H1 (cell line): ENCODE measurements at places on chromosomes 2 and 18. TPM values are rescaled to one million over a fixed set of nuclear protein-coding genes. Genes with fewer than 3 reads are reported as not detected.

Gene IL1RL2
- total RNA-seq: not detected in 2 replicates

DNA sequence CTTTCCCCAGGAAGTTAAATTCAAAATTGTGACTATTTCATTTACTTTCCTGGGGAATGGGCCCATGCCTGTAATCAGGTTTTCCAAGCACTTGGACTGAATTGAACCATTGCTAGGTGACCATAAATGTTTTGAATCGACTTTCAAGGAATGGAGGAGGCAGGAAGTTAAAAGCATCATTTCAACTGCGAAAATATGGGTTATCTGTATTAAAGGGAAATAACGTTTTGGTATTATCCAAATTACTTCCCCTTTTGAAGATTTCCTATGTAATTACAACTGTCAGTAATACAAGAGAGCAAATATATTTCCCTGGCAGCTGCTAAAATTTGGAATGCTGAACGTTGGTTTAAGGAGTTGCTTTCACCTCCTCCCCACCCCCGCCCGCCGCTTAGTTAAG lies 19.0 kb downstream of the PNO1 start:
- no peak for DNase-seq

GRCh38 chr2:231927566-231927890 lies 1.3 kb upstream of the NPPC start:
- DNase-seq: peak; percentile 59

DNA sequence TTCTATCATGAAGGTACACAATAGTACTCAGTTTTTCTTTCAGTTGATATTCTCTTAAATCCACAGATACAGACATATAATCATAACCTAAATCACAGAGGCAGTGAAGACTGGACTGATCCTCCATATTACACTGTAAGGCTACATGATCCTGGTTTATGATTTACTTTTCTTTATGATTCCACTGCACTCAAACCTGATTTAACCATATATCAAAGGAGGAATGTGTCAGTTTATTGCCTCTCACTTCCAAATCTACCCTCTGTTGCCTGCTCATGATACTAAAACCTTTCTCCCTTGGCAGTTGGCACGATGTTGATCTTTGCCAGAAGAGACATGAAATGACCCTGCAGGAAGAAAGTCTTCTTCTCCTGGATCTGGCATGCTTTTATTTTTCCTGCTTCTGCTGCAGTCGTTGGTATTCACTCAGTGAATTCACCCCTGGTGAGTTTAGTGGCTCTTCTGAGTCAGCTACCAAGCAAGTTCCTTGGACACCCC lies 426.4 kb downstream of the MBD2 start:
- no peak for DNase-seq

Gene GAD1
- total RNA-seq: 0.34 and 0.65 TPM in 2 replicates

Gene SGPP2
- not detected in 2 replicates for total RNA-seq

Gene TTN
- 6.9 and 9.7 TPM in 2 replicates for total RNA-seq

GRCh38 chr2:21819454-21819853 lies 695.7 kb downstream of the TDRD15 start:
- no peak for DNase-seq

Gene ARHGAP15
- not detected in 2 replicates for total RNA-seq

GRCh38 chr2:139773720-139774277 lies 993.6 kb upstream of the NXPH2 start:
- no peak for DNase-seq

DNA sequence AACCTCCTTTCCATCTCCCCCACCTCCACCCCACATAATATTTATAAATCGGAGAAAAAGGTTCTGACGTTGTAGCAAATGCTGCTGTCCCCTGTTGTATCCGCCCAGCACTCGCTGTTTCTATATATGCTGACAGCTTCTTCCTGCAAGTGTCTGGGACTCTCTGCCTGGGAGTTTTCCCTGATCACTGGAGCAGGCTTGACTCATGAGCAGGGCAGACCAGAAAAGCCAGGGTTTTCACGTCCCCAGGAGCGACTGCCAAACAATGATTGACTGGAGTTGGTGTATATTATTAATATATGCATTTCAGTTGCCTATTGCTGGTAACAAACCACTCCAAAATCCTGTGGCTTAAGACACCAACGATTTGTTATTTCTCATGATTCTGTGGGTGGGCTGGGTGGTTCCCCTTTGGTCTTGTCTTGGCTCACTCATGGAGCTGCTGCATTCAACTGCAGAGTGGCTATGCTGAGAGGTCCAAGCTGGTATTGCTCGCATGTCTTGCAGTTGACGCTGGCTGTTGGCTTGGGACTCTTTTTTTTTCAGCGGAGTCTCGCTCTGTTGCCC lies 21.2 kb upstream of the ASXL2 start:
- DNase-seq: no peak

GRCh38 chr2:218405746-218406208 lies 6.1 kb downstream of the CTDSP1 start:
- DNase-seq: no peak

DNA sequence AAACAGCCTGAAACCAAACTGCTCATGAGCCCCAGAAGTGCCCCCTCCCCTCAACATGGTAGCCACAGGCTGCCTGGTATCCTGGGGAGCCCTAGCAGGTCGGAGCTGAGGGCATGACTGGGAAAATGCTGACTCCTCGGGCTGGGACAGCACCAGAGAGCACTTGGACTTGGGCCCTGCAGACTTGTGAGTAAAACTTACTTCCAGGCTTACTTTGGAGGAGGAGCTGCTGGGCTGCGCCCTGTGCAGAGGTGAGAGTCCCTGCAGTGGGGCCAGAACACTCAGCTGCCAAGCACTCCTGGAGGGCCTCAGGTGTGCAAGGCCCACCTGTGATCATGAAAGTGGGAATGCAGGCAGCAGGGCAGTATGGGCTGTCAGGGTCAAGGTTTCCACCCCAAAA lies 119.4 kb downstream of the SEPTIN10 start:
- no peak for DNase-seq

Gene TUBB8B
- total RNA-seq: 0.36 and 0.60 TPM in 2 replicates

DNA sequence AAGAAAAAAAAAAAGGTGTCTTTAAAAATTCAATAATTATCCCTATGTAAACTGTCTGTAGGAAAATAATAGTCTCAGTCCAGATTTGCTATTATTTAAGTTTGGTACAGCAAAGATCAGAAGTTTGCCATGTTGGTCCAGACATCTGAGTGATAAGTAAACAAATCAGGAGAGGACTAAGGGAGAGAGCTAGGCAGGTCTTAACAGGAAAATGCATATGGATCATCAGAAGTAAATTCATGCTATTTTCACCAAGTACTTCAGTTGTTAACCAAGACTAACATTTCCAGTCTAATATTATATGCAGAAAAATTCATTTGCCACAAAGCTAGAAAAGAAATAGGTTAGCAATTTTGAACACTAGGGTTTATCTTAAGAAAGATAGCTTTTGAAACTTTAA lies 95.0 kb upstream of the STK17B start:
- DNase-seq: no peak

GRCh38 chr2:99634234-99634633 lies 144.4 kb upstream of the REV1 start:
- no peak for DNase-seq

GRCh38 chr2:216768908-216769411 lies 73.6 kb upstream of the IGFBP5 start:
- no peak for DNase-seq

Gene CERKL
- not detected in 2 replicates for total RNA-seq

Gene DCDC2C
- total RNA-seq: not detected in 2 replicates

GRCh38 chr2:174835797-174836255 lies 71.6 kb upstream of the CHRNA1 start:
- peak; percentile 27 for DNase-seq

Gene LOXHD1
- total RNA-seq: not detected in 2 replicates

Gene GPR45
- not detected in 2 replicates for total RNA-seq

DNA sequence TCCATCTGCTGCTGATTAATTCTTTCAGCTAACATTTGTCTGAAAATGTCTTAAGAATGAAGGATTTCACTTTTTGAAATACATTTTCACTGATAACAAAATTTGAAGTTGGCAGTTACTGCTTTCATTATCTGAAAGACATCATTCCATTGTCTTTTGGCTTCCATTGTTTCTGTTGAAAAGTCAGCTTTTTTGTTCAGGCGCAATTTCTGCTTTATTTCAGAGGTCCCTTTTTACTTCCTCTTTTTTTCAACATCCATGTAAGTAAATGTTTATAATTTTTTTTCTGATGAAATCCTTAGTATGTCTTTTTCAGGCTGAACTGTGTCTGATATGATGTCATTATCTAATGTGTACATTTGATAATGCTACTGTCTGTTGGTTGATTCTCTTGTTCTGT lies 184.2 kb downstream of the RND3 start:
- no peak for DNase-seq
